Fibroblast of skin of back (primary cell): ENCODE measurements at places on chromosomes 12 and 14.

- peak; percentile 79 for DNase-seq
Measured at GRCh38 chr12:58310368-58310767, 369.0 kb downstream of the ATP23 start.

DNA sequence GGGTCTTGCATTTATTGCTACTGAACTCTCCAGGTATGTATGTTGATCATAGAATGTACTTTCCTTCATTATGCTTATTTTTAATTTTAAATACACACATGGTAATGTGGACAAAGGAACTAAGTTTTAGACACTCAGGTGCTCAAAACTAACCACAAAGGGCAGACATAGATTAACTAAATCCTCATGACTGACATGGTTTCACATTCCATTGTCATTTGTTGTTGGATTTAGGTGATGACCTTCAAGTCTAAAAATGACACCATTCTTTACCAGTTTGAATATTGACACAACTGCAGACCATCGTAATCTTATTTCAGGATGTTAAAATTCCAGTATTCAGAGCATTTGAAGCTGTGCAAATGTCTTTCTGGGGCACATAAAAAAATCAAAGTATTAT, 128.4 kb downstream of the BBS10 start:
- DNase-seq, result no peak

GRCh38 chr12:68331500-68331868, 678 bp downstream of the MDM1 start:
- no peak for DNase-seq

DNA sequence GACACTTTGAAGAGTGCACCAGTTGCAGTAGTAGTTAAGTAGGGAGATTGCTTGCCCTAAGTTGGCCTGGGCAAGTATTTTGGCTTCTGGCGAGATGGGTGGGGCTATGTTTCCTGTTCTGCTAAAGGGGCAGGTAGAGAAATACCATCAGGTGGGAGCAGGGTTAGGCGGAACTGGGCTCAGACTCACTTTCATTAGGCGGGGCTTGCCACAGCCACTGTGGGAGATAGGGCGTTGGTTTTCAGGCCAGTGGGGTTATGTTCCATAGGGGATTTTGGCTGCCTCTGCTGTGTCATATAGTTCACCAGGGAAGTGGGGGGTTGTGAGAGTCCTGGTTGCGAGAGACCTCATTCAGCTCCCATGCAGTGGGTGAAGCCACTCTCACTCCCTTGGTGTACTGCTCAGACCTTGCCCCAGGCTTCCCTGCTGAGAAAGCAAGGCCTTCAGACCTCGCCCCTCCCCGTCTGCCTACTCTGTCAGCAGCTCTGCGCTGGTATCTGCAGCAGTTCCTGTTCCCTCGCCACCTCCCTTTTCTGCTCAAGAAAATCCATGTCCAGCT, 43.3 kb downstream of the AEBP2 start:
- DNase-seq, result no peak

GRCh38 chr12:67925077-67925476, 64.2 kb upstream of the IFNG-AS1 start:
- DNase-seq, result no peak

DNA sequence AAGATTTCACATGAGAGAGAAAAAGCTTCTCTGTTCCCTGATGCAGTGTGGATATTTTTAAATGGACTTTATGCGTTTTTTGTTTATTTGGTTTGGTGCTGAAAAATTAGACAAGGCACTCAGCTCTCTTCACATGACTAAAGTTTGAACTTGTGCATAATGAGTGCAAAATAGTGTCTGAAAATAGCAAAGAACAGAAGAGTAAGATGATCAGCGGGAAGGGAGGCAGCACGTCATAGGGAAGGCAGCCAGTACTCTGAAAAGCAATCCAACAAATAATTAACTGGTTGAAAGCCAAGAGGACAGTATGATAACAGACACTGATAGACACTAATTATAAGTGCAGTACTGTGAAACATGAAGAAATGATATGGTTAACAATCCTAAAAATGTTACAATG, 46.6 kb upstream of the CDKN3 start:
- no peak for DNase-seq

- DNase-seq, result no peak
Measured at GRCh38 chr12:20429852-20430251, 61.5 kb downstream of the PDE3A start.

- no peak for DNase-seq
Measured at GRCh38 chr14:97413966-97414717, 617.0 kb downstream of the VRK1 start.

GRCh38 chr14:32697114-32697513, 241.6 kb upstream of the NPAS3 start:
- DNase-seq, result no peak
